ENCODE measurements at places on chromosomes 3 and 15.

- no peak for DNase-seq
Measured at GRCh38 chr3:177460047-177460446, 262.8 kb upstream of the TBL1XR1 start.

DNA sequence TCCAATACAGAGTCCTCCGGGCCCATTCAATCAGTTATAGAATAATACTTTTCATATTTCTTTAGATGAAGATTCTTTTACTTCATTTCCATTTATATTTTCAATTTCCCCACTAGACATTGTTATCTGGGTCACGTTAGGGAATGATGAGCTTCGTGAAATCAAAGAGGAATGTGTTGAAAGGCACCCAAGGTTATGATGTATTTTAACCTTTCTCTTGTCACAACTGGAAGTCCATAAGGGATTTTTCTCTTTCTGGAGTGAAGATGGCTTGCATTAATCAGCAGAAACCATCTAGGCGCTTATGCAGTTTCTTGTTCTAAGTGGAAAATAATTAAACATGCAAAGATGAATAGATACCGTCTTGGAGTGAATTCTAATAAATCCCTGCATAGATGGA, 180.5 kb downstream of the FEZF2 start:
- no peak for DNase-seq

DNA sequence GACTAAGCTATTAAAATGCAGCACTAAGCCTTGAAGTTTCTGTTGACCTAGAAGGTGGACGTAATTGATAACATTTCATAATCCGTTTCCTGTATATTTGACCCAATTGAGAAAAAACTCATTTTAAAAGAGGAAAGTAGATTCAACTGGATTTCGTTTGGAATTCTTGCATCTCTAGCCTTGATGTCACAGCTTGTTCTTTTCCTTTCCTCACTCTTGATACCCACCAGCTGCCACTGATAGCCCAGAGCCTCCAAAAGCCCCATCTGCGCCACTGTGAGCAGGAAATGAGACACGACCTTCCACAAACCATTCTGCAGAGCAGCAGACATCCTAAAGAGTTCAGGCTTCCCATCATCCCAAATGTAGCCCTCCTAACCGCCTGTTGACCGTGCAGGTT, 61.8 kb downstream of the FOXB1 start:
- DNase-seq, result no peak

DNA sequence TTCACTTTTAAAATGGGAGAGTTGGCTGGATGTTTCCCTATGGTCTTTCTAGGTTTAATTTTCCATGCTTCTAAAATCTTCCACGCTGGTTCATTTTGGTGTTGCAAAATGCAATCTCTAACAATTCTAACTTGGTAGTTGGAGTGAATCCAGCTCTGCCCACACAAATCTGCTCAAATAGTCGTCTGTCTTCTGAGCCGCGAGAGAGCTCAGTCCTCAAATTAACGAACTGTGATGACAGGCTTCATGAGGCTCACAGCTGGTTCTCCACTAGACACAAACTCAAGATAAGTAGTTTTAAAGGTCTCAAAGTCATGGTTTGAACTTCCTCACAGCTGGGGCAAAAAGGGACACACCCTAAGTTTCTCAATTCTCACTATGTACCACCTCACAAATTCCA, 178.6 kb upstream of the LYSMD4 start:
- no peak for DNase-seq

- no peak for DNase-seq
Measured at GRCh38 chr3:127171320-127171719, 21.6 kb upstream of the PRR23E start.

- no peak for DNase-seq
Measured at GRCh38 chr15:44698641-44699040, 12.5 kb downstream of the PATL2 start.

- no peak for DNase-seq
Measured at GRCh38 chr3:101381809-101382208, 61.4 kb upstream of the IMPG2 start.
